ENCODE measurements at places on chromosomes 6 and 20. TPM values are rescaled to one million over a fixed set of nuclear protein-coding genes. Genes with fewer than 3 reads are reported as not detected.

- no peak for DNase-seq
Measured at GRCh38 chr6:158610319-158610968, 34.1 kb downstream of the DYNLT1 start.

- DNase-seq: no peak
Measured at GRCh38 chr6:25250878-25251277, 28.3 kb upstream of the CARMIL1 start.

The CENPW gene
- polyA plus RNA-seq: 9.7 TPM

The TBC1D32 gene
- polyA plus RNA-seq: 1.4 TPM

DNA sequence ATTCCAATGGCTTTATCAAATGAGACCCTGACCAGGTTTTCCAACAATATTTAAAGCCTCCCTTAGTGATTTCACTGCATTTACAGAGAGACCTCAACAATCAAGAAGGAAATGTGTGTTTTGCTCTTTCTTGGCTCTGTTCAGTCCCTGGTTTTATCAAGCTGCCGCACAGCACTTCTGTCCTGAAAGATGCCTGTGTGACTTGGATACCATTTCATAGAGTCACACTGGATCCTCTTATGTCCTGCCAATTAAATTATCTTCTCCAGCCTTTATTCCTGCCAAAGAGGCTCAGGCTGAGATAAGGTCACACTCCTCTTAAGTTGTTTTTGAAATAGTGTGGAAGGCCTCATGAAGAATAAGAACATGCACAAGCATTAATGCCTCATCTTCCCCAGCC, 197.0 kb upstream of the RNF217 start:
- DNase-seq: no peak

The PPIL6 gene
- 4.3 TPM for polyA plus RNA-seq

DNA sequence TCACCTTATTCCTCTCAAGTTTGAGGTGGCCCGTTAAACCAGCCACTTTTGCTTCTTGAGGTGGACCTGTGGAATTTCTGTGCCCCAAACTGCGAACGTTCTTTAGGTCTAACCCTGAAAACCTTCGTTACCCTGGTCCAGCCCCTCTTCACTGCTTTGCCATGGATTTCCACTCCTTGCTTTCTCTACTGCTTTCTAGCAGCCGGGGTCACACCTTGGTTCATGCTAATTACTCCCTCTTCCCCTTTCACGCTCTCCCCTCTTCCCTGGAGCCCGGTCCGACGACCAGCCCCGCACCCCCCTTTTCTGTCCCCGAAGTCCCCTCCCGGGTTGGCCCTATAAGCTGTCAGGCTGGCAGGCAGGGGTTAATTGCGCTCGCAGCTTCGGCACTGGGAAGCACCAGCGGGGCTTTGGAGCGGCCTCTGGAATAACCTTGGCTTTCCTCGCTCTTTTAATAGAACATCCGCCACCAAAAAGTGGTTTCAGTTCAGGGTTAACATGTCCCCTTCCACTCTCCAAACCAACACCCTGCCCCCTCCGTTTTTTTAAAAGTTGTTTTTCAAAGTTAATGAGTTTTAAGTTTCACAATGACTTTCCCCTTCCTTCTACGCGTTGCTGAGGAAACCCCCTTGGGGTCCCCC, 1.4 kb upstream of the HIVEP1 start:
- peak; percentile 69 for DNase-seq

- DNase-seq: no peak
Measured at GRCh38 chr20:51303731-51304670, 238.5 kb downstream of the NFATC2 start.

DNA sequence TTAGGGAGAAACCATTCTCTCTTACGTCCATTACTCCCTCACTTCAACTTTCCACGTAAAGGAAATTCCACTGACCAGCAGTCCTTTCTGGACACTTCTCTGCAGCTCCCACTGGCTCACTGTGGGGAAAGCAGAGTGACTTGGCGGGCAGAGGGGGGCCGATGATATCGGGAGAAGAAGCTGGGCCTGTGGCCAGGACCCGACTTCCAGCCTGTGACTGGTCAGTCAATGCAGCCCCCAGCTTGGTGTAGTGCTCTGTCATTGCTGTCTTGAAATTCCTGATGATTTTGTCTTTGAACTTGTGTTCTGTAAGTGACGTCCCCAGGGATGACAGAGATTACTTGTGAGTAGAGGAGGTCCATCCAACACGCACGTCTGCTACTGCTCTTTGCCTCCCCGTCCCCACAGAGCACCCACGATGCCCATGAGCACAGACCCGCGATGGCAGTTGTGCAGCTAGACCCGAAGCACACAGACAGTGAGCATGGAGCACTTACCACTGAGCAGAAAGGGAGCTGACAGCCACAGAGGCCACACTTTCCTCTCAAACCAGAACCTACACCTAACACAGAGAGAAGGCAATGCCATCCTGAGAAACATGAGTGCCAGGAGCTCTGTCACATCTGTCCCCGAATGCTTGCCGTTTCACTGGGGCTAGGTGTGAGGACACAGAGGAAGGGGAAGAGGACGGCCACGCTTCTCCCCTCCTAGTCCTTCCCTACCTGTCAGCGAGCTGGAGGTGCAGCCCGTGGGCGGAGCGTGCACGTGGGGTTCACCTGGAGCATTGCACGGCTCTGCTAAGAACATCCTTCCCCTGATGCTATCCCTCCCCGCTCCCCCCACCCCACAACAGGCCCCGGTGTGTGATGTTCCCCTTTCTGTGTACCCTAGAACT, 25.7 kb downstream of the DACT2 start:
- DNase-seq: no peak

DNA sequence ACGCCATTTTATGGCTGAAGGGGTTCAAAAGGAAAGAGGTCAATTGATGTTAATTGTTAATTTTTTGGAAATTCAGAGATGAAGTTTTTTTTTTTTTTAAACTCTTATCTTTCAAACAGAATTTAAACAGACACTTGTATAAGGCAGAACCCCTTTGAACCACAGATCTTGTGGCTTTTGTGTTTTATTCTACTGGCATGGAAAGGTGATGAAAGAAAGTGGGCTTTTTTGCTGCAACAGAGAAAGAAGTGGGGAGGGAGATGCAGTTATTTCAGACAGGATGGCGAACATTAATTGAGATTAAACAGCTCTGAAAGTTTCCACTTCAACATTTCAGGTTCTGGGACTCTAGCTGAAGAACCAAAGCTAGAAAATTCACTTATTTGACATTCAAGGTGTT, 200.9 kb downstream of the GJA10 start:
- no peak for DNase-seq

The ARMH2 gene
- not detected for polyA plus RNA-seq

All from urinary bladder (tissue), 4 donors.